D721Med (cell line): ENCODE measurements at places on chromosomes 6 and 20.

DNA sequence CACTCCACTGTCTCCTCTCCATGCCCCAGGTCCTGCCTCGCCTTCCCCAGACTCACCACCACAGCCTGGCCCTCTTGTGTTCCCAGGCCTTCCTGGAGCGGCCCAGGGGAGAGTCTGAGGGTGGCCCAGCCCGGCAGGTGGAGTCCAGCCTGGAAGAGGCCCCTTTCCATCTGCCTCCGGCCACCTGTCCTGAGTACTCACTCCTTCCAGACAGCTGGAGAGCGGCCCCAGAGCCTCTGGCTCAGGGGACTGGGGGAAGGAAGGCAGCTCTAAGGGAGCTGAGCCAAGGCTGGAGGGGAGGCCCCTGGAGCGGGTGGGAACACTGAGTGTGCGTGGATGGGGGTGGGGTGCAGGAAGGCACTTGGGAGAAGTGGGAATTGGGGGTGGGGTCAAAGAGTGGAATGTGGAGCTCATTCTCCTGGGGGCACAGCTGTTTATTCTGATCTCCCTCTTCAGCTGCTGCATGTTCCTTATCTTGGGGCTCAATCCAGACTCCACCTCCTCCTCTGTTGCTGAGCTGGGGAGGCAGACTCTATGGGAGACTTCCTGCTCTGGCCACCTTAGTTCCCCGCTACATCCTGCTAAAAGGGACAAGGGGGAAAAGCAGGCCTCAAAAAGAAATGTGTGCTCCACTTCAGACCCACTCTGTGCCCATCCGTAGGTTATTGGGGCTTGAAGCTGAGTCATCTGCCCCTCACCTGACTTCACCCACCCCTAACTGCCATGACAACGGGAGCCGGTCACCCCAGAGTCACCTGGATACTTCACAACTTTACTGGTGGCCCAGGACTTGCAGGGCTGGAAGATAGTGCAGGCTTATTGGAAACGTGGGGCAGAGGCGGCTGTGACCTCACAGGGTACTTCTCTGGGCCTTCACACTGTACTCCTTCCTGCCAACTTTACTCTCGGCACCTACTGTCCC lies 19.5 kb upstream of the TAF8 start:
- DNase-seq = no peak

- DNase-seq = no peak
Measured at GRCh38 chr6:148423133-148423532, 80.5 kb downstream of the SASH1 start.

DNA sequence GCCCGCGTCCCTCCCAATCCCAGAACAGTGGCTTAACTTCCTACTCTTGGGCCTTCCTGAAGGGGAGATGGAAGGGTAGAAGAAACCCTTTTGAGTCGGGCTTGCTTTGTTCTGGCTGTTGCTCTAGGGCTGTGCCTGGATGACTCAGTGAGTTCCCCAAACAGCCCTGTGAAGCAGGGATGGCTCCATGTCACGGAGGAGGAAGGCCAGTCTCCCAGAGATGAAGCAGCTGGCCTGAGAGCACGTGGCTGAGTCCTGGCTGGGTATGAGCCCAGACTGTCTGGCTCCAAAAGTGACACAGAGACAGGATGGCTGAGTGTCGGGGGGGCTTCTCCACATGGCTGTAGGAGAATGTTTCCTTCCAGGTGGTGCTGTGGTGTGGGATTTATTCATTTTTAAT lies 4.6 kb downstream of the SYTL3 start:
- no peak for DNase-seq

GRCh38 chr6:56992703-56993102 lies 37.8 kb downstream of the BEND6 start:
- DNase-seq = no peak

DNA sequence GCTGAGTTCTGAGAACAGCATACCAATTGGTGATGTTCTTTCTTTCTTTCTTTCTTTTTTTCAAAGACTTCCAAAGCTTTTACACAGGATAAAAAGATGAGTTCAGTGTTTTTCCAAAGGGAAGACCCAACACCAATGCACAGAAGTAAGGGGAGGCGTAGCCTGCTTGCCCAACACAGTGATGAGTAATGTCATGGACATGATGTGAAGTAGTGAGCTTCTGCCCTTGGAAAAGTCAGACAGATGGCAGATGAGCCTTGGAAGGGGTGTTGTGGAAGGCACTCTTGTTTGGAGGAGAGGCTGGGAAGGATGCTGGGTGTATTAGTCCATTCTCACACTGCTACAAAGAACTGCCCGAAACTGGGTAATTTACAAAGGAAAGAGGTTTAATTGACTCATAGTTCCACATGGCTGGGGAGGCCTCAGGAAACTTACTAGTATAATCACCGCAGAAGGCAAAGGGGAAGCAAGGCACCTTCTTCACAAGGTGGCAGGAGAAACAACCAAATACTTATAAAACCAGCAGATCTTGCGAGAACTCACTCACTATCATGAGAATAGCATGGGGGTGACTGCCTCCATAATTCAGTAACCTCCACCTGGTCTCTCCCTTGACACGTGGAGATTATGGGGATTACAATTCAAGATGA lies 12.6 kb downstream of the LRP11 start:
- DNase-seq = no peak

- DNase-seq = no peak
Measured at GRCh38 chr6:97113170-97113569, 169.8 kb downstream of the MMS22L start.

- no peak for DNase-seq
Measured at GRCh38 chr6:26123675-26123946, 36.4 kb downstream of the HFE start.

DNA sequence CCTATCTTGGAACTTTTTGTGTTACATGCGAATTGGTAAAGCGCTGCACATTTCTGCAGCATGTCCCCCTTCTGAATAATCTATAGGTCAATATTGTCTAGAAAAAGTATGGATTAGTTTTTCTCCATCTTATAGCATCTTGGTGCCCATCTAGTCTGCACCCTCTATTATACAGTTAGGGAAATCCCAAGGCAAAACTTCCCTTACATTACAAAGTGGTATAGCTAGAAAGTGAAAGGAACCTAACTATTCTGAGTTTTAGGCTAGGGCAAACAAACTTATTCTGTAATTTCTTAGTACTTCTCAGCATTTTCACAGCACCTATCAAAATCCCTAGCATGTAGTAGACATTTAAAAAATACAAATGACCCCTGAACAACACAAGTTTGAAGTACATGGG lies 133.5 kb upstream of the CCDC28A start:
- DNase-seq = no peak

- no peak for DNase-seq
Measured at GRCh38 chr20:51381557-51381956, 161.0 kb downstream of the NFATC2 start.

DNA sequence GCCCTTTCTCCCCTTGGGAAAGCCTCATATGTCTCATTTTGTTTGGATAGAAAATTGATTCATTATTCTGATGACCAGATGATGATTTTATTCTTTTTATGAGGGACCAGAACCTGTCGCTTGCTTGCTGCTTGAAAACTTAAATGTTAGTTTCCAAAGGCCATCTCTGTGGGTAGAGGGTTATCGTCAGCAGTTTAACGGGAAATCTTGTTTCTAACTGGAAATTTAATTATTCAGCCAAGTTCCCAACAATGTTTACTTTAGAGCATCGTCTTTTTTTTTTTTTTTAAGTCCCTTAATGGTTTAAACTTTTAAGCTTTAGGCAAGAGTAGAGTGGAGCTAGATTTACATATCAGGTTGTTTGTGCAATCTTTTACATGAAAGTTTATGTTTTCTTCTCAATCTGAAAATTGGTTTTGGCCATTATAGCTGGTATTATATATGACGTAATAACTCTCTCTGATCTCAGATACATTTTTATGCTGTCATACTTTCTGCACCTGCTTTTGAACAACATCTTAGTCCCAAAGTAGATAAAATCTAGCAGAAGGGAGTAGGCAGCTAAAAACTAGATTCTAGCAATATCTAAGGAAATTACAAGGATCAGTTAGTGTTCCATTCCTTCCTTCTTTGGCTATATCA lies 93.9 kb downstream of the FOXO3 start:
- DNase-seq = no peak

- no peak for DNase-seq
Measured at GRCh38 chr6:23568292-23568691, 557.7 kb upstream of the NRSN1 start.

GRCh38 chr20:24681634-24682495 lies 212.4 kb downstream of the SYNDIG1 start:
- no peak for DNase-seq

- no peak for DNase-seq
Measured at GRCh38 chr6:72757926-72758325, 136.1 kb downstream of the KCNQ5 start.

DNA sequence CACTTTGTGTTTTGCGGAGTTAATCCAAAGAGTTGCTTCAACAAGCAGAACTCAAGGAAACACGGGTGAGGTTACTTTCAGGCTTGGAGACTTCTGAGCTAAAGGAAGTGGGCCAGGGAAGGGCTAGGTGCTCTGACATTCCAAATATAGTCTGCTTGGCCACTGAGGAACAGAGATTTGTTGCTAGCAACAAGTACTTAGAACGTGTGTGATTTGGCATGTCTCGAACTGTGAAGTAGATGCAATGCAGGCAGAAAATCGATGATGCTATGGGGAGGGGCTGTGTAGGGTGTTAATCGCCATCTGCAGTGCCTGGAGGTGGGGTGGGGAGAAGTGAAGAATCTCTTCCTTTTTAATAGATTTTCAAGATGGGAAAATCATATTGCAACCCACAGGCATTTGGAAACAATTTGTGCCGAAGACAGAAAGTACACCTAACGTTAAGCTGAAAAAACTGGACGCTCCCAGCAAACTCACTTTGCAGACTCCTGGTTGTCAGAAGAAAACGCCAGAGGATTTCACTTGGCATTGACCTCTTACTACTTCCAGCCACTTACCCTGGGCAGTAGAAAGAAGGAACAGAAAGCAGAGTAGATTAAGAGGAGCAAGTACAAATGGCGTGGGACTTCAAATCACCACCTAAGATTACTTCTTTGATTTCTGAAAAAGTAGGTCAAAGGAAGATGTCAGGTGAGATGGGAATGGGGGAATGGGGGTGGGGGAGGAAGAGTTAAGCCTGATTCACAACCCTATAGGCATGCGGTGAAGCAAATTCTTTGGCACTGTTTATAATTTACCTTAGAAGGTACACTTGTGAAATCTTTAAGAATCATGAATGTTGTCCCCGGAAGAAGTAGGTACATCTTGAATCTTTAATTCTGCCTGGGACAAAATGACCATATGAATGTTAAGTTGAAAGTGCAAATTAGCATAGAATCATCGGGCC lies 314.1 kb downstream of the CD83 start:
- no peak for DNase-seq

GRCh38 chr6:45514454-45515230 lies 136.9 kb upstream of the SUPT3H start:
- no peak for DNase-seq

- no peak for DNase-seq
Measured at GRCh38 chr6:138864343-138864890, 68.5 kb downstream of the ECT2L start.

GRCh38 chr6:45951321-45952167 lies 64.1 kb downstream of the CLIC5 start:
- DNase-seq = no peak

DNA sequence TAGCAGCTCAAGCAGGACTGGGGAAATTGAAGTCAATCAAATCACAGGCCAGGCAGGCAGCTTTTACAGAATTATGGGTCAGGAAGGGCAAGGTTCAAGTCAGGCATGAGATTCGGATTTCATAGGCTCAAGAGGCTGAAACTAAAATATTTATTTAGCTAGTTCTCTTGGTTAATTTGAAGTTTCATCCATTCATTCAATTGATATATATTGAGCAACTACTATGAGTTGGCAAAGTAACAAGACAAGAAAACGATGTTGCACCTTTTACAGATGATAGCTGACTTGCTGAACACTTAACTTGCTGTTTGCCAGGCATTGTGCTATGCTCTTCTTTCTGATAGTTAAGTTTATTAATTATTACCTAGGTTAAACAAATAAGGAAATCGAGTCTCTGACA lies 20.5 kb upstream of the ASCC3 start:
- DNase-seq = no peak

DNA sequence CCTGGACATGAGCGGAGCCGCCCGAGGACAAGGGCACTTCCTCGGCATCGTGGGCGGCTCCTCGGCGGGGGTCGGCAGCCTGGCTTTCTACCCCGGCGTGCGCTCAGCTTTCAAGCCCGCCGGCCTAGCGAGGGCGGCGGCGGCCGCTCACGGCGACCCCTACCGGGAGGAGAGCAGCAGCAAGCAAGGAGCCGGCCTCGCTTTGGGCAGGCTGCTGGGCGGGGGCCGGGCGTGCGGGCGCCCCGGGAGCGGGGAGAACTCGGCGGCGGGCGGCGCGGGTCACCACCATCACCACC lies 6.7 kb downstream of the PRDM13 start:
- DNase-seq = no peak

- no peak for DNase-seq
Measured at GRCh38 chr6:99364026-99364425, 14.6 kb upstream of the FAXC start.

DNA sequence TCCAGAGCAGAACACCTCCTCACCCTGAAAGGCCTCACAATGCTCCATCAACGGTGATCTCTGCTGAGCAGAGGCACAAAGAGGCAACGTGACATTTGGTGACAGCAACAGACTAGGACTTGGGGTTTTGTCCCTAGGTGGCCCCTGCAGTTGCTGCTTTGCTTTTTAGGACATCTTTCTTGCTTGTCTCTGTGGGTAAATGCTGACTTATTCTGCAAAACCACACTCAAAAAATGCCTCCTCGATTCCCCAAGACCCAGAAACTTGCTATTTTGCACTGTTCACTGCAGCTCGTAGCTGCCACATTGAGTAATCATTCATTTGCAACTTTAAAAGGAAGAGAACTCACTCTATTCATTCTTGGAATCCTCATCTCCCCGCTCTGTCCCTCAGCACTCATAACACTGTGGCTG lies 209.9 kb downstream of the LY86 start:
- DNase-seq = no peak

DNA sequence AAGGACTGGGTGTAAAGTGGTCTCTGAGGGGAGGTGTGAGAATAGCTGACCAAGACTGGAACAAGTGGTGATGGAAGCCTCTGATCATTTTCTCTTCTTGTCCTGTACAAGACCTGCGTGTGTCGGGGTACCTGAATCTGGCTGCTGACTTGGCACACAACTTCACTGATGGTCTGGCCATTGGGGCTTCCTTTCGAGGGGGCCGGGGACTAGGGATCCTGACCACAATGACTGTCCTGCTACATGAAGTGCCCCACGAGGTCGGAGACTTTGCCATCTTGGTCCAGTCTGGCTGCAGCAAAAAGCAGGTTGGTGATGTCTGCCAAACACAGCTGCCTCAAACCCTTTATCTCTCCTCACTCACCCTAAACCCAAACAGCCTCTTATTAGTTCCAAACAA lies 1.7 kb upstream of the HSD17B8 start:
- DNase-seq = no peak

- DNase-seq = no peak
Measured at GRCh38 chr20:24016607-24017457, 28.3 kb upstream of the GGTLC1 start.

DNA sequence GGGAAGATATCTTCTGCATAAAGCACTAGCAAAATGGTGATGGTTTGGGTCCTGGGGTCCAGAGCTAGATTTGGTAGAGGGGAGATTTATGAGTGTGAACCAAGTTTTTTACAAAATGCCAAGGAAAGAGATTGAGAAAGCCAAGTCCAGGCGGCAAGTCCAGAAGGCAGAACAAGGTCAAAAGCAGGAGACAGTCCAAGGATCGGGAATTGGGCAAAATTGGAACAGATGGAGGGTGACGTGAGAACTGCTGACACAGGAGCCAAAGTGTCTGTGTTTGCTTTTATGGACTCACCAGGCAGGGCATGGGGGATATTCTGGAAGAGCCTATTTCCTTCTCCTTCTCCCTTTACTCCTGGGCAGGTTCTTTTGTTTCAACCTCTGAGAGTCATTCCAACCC lies 4.1 kb downstream of the NHLRC1 start:
- DNase-seq = no peak

- no peak for DNase-seq
Measured at GRCh38 chr6:158327211-158327610, 14.9 kb downstream of the TULP4 start.
